ENCODE measurements at places on chromosomes 1 and 21.

GRCh38 chr1:207798847-207799246 is 47.0 kb downstream of the CD46 start:
- no peak for DNase-seq

DNA sequence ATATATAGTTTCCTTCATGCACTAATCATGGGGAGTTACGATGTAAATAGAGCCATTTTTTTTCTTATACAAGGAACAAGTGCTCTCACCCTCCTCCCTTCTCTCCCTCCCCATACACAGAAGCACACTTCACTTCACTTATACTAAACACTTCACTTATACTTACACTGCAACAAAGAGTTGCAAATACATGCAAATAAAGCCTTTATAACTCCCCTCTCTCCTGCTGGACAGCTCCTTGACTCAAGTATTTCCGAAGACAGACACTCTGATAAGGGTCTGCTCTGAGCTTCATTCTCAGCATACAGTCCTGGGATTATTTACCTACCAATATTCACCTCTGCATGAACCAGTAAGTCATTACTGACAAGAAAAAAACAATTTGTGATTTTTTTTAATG is 35.6 kb upstream of the ERG start:
- DNase-seq, result no peak

DNA sequence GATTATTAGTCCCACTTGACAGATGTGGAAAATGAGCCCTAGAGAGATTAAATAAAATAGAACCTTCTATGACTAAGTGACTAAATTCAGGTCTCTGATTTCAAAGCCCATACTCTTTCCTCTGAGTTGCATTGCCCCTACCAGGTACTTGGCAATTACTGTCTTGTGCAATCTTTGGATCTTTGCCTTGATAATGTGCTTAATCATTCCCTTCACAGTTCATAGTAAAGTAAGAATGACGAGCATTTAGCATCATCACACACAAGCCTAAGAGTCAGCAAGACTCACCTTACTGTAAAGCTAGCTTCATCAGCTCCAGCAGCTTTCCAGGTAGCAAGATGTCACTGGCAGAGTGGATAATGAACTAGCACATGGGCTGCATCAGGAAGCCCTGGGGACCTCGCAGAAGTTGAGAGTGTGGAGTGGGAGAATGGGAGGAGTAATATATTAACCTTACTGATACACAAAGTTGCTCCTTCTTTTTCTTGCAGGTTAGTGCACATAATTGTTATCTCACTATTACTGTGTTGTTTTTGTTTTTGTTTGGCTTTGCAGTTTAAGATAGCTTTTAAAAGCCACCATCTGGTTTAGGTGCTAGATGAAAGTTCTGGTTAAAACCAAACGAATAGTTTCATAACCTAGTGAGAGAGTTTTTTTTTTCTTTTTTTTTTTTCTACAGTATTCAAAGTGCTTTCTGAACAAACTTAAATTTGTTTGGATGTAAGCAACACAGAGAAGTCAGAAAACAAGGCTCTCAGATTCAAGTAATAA is 71.8 kb downstream of the PBX1 start:
- DNase-seq, result no peak

DNA sequence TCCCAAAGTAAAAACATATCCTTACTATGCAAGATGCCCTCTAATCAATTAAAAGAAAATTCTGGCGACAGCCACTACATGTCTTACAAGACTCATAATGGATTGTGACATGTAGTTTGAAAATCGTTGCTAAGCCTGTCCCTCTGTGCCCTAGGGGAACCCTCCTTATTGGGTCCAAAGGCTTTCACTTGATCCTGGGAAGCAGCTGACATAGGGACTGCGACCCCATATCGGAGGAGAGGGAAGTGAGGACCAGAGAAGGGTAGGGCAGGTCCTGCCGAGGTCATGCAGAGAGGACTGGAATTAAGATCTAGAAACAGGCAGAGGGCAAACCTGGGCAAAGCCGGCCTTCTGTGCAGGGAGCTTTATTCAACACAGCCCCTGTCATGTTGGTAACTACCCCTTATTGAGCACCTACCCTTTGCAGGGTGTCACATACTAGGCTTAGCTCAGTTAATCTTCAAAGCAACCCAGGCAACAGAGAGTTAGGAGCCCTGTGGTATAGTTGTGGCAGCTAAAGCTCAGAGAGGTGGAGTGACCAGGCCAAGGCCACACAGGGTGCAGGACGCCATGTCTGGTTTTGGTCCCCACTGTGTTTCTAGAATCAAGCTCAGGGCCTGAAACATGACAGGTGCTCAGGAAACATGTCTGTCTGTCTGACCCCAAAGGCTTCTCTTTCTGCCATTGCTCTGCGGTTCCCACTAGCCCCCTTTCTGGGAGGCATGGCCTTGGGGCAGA is 18.4 kb upstream of the IFNLR1 start:
- no peak for DNase-seq

DNA sequence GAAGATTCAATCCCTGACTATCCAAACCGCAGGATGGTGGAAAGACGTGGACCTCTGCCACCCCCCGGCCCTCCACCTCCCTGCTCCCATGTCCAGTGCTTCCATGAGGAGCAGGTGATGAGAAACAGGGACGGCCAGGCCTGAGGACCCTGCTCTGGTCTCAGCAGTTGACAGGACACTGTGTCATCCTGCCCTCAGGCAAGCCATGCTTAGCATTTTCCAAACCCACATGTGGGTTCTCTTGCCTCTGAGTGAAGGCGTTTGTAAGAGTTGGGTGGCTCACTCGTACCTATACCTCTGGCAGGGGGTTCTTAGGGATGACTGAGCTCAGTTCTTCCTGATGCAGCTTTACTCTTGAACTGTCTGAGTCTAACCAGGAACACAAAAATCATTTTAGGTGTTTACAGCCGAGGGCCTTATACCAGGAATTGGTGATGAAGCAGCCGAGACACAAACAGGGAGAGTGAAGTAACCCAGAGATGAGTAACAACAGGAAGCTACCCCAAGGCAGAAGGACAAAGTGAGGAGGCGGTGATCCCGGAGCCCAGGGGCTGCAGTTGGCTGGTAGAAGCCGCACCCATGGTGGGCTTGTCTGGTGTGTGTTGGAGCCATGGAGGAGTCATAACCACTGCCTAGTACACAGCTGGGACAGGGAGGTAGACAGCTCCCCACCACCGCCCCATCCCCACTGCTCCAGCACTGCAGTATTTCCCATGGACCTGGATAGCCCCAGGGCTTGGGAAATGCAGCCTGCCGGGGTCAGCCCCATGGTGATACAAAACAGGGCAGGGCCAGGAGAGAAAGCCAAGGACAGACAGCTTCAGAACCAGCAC is 21.4 kb downstream of the MYBPH start:
- no peak for DNase-seq

DNA sequence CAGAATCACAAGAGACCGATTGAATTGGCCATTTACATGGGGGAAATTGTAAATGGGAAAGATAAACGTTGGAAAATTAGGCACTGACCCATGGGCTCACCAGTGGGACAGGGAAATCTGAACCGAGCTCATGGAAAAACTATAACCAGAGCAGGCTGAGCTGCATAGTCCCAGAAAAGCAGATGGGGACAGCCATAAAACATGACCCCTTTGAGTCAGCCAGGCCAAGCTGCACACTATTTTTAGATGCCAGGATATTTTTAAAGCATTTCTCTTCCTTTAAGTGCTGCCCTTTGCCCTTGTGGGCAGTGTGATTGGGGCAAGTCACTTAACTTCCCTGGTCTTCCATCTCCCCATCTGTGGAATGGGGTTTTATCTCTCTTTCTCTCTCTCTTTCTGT is 184.1 kb downstream of the FOXD2 start:
- no peak for DNase-seq

GRCh38 chr1:33388805-33389771 is 41.8 kb downstream of the PHC2 start:
- DNase-seq, result no peak

- no peak for DNase-seq
These were observed 20.6 kb upstream of the EGLN1 start for GRCh38 chr1:231442735-231443134.

DNA sequence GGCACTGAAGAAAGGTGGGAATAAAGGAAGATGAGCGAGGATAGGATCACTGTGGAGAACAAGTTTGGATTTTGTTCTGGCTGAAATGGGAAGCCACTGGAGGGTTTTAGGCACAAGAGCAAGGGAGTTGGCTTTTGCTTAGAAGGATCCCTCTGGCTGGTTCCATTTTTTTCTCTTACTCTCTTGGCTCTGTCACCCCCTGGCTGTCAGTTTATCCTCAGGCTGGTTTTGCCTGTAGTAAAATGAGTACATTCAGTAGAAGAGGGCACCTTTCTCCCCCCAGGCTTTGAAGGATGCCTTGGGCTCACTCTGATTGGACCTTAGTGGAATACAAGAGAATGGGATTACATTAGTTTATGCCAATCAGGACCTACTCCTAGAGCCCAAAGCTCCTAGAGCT is 17.1 kb downstream of the CACHD1 start:
- no peak for DNase-seq

DNA sequence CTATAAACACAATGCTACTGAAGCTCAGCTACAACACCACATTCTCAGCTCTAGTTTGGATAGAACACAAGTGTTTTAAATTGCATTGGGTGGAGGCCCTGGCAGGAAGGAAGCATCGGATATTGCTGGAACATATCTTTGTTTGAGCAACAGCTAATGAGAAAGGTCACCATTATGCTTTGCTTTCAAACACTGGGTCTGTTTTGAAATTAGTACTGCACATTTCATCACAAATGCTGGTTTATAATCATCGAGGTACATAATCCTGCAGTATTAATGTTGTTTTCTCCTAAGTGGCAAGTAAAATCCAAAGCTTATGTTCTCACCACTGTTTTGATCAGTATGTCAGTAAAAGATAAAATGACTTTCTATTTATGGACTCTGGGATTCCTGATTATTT is 61.5 kb upstream of the ARHGAP29 start:
- DNase-seq, result peak; percentile 10

DNA sequence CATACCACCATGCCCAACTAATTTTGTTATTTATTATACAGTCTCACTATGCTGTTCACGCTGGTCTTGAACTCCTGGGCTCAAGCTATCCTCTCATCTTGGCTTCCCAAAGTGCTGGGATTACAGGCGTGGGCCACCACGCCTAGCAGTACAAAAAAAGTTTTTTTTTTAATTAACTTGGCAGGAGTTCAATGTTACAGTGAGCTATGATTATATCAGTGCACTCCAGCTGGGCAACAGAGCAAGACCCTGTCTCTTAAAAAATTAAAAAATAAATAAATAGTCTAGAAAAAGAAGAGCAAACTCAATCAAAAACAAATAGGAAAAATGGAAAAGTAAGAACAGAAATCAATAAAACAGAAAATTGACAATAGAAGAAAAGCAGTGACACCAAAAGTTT is 25.7 kb downstream of the TMEM69 start:
- DNase-seq, result no peak

GRCh38 chr1:164771619-164772361 is 212.8 kb downstream of the PBX1 start:
- peak; percentile 67 for DNase-seq

DNA sequence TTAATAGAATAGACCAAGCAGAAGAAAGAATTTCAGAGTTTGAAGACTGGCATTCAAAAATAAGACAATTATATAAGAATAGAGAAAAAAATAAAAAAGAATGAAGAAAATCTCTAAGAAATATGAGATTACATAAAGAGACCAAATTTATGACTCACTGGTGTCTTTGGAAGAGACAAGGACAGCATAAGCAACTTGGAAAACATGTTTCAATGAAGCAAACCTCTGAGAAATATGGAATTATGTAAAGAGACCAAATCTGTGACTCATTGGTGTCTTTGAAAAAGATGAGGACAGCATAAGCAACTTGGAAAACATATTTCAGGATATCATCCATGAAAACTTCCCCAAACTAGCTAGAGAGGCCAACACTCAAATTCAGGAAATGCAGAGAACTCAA is 60.4 kb upstream of the LYPLAL1 start:
- DNase-seq, result no peak

All from DMS153 (cell line).